ENCODE measurements at places on chromosomes 1 and 21.
A peak's percentile ranks its signal among the peaks of the same experiment; 100 is the strongest.

- DNase-seq = no peak
Observed at GRCh38 chr1:145871994-145872924, 13.4 kb upstream of the PIAS3 start.

DNA sequence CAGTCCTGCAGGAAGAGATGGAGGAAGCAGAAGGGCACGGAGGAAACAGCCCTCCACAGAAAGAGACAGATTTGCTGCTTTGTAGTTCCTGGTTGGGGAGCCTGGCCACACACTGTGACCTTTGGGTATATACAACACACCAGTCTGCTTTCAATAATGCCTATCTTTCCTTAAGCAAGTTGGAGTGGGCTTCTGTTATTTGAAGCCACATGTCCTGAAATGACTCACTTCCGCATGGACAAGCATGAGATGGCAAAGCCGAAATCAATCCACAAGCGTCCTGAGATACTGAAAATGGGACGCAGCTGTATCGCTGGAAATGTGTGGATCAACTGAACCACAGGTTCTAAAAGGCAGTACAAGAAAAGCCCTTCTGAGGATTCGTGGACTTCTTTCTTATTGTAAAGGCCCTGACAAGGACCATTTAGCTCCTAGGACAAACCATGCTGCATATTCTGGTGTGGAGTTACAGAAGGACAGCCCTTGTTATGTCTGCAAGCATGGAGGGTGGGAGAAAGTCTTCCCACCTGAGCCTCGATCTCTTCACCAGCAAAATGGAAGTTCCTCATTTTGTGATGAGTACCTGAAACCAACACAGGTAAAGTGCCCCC lies 22.7 kb upstream of the FHAD1 start:
- DNase-seq = no peak

- DNase-seq = peak; percentile 18
Observed at GRCh38 chr1:197065559-197065958, 1.5 kb downstream of the F13B start.

- DNase-seq = no peak
Observed at GRCh38 chr1:244065063-244065793, 14.1 kb downstream of the ZBTB18 start.

- no peak for DNase-seq
Observed at GRCh38 chr1:115257591-115257990, 80.5 kb downstream of the NGF start.

GRCh38 chr1:187264995-187265602 lies 436.4 kb downstream of the PLA2G4A start:
- DNase-seq = peak; percentile 86

GRCh38 chr1:85264150-85264549 lies 4.7 kb upstream of the C1orf52 start:
- no peak for DNase-seq

- DNase-seq = no peak
Observed at GRCh38 chr1:51922040-51922439, 43.5 kb upstream of the NRDC start.

DNA sequence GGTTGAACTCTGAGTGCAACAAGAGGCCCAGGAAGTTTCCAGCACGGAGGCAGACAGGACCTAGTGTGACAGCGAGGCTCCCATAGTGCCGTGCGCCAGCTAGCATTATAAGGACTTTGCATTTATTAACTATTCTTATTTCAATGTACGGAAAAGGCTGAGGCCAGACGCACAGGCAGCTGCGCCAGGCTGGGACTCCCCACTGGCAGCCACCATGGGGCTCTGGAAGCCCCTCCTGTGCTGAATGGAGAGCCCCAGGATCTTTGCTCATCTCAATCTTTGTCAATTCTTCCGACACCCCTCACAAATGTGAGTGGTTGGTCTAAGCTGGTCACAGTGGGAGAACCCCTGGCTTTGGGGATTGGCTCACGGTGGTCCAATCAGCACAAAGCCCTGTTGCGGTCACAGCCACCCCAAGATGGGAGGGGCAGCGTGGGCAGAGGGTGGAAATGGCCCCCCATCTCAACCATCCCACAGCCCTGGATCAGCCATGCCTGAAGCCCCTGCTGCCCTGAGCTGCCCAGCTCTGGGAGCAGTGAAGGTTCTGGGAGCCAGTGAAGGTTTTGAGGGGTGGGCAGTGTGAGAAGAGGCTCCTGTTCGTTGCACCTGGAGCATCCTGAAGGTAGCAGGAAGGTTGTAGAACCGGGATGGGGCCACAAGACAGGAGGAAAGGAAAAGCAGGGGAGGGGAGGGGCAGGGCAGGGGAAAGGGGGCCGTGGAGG lies 59.5 kb upstream of the ADARB1 start:
- DNase-seq = no peak

GRCh38 chr1:96544831-96545221 lies 176.8 kb upstream of the PTBP2 start:
- no peak for DNase-seq

GRCh38 chr1:9101510-9102146 lies 27.3 kb downstream of the GPR157 start:
- DNase-seq = peak; percentile 60

- DNase-seq = no peak
Observed at GRCh38 chr1:25523542-25523941, 19.9 kb upstream of the LDLRAP1 start.

DNA sequence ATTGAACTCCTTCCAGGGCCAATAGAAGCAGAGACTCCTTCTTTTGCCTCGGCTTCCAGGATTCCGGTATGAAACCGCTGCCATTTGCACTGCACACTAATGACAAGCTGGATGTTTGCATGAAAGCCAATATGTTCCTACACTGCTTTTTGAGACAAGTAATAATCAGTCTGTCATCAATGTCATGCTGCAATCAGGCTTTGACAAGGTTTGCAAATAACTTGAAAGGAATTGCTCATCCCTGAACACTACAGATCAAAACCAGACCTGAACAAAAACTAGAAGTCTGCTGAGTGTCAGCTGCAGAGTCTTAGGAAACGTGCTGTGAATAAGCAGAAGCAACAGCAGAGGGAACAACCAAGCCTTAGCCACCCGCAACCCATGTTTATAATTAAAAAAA lies 720.7 kb upstream of the CXADR start:
- no peak for DNase-seq

DNA sequence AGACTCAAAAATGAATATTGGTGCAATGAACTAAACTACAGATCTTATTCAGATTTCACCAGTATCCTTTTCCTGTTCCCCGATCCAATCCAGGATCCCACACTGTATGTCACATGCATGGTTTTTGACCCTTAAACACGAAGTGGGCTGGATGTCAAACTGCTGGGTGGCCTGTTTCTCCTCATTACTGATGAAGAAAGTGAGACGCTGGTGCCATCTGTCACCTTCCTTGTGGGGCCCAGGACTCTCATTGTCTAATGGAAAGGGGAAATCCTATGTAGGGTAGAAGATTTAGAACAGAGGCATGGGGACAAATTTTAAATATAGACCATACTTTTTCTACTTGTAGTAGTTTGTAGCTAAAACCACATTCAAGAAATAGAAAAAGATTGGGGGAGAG lies 56.2 kb downstream of the DISC1 start:
- no peak for DNase-seq

DNA sequence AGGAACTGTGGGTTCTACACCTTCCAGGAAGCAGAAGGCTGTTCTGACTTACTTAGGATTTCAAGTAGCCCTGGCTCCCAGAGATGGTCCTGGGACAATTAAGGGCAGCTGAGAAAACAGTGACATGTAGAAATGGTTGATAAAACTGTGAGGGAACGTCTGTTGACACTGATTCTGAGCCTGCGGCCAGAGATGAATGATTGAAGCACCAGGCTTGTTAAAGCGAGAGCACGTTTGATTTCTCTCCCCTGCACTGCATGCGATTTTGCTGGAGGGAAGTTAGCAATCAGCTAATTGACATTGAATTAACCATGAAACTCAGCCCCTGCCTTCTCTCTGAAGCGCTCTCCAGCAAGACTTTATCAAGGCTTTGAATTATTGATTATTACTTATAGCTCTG lies 29.9 kb upstream of the POU3F1 start:
- peak; percentile 62 for DNase-seq

DNA sequence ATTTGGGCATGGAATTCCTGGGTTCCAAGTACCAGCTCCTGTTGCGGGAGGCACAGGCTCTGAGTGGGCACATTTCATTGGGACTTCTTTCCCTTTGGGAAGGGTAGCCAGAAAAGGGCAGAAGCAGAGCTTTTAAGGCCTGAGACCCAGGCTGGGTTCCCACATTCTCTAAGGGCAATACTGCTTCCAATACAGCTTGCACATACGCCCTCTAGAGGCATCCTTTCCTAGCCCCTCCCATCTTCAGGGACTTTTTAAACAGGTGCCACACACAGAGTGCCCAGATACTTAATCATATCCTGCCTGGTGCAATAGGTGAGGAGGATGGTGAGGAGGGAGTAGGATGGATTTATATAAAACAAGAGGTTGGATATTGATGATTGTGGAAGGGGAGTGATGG lies 5.7 kb downstream of the GPR88 start:
- DNase-seq = no peak

DNA sequence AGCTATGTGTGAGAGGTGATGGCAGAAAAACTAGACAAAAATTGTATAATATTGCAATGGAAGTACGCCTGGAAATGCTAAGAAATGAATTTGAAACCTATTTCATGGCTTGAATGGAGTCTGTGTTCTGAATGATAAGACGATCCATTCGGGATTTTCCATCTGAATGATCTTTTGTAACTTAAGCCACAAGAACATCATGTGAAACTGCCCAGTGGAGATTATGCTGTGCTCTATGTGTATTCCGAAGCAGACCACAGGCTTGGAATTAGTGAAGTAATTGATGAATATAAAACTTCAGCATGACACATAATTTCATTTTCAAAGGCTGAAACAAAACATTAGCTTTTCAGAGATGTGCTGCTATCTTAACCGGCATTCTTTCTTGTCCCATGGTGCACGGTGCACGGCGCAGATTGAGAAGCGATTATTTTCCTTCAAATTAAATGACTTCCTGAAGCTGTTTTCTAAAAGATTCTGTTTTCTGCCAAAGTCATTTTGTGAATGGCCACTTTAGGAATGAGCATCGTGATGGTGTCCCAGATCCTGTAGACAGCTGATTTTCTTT lies 652.9 kb downstream of the PLA2G4A start:
- DNase-seq = no peak

DNA sequence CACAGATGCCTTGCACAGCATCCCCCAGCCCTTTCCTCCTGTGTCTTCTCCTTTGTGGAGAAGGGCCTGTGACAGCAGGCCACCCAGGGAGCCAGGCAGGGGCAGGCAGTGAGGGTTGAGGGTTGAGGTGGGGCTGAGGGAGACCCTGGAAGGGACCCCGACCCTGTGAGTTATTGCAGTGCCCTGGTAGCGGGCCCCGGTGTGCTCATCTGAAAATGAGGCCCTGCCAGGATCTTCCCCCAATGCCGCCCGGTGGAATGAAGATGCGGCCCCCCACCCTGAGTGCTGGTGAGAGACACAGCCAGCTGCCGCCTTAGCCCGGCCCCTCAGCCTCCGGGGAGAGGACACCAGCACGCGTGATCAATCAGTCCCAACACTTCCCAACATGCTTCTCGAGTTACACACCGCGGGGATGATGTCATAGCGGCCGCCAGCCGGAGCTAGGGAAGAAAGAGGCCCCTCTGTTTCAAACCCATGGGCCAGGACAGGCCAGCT lies 36.2 kb upstream of the ACTRT2 start:
- no peak for DNase-seq

DNA sequence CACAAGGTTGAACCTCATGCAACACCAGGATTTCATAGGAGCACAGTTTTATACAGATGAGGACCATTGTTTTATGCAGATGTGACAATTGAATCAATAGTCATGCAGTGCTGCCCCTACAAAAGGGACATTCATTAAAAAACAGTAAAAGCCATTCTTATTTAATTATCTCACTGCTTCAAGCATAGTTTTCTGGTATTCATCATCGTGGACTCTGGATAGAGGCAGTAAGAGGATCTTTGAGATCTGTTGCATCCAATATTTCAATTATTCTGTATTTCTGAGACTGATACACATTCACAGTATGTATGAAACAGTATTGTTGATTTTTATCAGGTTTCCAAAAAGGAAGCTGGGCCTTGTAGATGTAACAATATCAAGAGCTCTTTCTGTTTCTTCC lies 237.6 kb downstream of the RYR2 start:
- no peak for DNase-seq

DNA sequence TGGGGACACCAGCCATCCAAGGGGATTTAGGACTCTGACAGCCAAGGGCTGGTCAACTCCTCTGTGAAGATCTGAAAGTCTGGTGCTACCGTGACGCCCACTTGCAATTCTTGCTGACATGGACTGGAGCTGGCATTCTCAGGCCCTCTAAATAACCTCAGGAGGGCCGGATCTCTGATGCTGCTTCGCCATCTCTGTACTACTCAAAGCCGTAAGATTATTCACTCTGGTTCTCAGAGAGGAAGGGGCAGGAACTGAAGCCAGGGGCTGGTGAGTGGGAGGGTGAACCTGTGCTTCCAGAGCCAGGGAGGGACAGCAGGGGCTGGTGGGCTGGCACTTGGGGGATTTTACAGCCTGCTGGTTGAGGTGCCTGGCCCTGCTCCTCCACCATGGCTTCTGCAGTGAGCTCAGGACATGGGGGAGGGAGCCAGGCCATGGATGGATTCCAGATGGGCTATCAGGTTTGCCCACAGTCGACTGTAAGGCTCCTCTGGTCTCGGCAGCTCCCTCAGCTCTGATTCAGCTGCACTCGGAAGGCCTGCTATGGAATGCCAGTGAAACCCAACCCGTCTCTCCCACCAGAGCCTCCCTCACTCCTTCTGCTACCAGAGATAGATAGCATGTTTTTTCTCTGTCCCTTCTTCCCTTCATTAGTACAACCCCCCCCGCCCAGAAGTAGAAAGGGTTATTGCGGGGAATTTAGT lies 84.5 kb downstream of the PLXNA2 start:
- DNase-seq = no peak

DNA sequence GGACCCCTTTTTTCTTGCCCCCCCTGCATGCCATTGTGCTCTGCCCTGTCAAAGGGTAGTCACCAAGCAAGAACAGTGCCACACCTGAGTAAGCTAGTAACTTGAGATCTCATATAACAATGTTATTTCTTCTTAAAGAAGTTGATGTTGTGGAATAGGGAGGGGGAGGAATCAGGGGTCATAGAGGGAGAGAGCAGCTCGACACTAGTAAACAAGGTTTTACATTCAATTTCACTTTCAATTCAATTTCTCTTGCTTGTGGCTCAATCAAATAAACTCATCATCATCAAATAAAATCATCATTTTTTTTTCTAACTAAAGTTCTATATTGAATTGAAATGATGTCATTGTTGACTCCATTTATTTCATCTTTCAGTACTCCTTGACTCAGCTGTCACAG lies 106.4 kb downstream of the CRB1 start:
- no peak for DNase-seq
